ENCODE measurements at places on chromosomes 7 and 10. TPM values are rescaled to one million over a fixed set of nuclear protein-coding genes. Genes with fewer than 3 reads are reported as not detected.
A peak's percentile ranks its signal among the peaks of the same experiment; 100 is the strongest.

The TBXAS1 gene
- 2.1 TPM for total RNA-seq

The VPS37D gene
- 0.45 TPM for total RNA-seq

The PRRT4 gene
- total RNA-seq: 0.28 TPM

The PTPRN2 gene
- total RNA-seq: 4.5 TPM

The SYT15 gene
- total RNA-seq: 1.1 TPM

The CALML3 gene
- not detected for total RNA-seq

The HPSE2 gene
- 0.14 TPM for total RNA-seq

The ZNRF2 gene
- total RNA-seq: 28.0 TPM

The SLC16A12 gene
- total RNA-seq: not detected

DNA sequence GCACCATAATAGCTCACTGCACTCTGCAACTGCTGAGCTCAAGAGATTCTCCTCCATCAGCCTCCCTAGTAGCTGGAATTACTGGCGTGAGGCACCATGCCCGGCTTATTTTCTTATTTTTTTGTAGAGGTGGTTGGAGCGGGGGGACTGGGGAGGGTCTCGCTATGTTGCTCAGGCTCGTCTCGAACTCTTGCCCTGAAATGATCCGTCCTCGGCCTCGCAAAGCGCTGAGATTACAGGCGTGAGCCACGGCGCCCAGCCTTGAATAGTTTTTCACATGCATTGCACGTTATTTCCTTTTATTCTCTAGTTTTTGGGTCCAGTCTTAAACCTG is 526 bp upstream of the LAMTOR4 start:
- peaks cover 27% of the 10 kb centered on the region for H3K4me1 ChIP-seq
- DNase-seq: no peak
- H3K27me3 ChIP-seq: no peaks in the 10 kb centered on the region
- H3K4me3 ChIP-seq: peak overlapping the region; percentile 100
- peak overlapping the region; percentile 99 for H3K27ac ChIP-seq
- H3K36me3 ChIP-seq: peaks cover 17% of the 10 kb centered on the region

GRCh38 chr7:138195151-138195571 is 118.9 kb downstream of the AKR1D1 start:
- H3K4me1 ChIP-seq: no peaks in the 10 kb centered on the region
- H3K36me3 ChIP-seq: no peaks in the 10 kb centered on the region
- no peak overlapping the region for H3K27ac ChIP-seq
- DNase-seq: no peak

DNA sequence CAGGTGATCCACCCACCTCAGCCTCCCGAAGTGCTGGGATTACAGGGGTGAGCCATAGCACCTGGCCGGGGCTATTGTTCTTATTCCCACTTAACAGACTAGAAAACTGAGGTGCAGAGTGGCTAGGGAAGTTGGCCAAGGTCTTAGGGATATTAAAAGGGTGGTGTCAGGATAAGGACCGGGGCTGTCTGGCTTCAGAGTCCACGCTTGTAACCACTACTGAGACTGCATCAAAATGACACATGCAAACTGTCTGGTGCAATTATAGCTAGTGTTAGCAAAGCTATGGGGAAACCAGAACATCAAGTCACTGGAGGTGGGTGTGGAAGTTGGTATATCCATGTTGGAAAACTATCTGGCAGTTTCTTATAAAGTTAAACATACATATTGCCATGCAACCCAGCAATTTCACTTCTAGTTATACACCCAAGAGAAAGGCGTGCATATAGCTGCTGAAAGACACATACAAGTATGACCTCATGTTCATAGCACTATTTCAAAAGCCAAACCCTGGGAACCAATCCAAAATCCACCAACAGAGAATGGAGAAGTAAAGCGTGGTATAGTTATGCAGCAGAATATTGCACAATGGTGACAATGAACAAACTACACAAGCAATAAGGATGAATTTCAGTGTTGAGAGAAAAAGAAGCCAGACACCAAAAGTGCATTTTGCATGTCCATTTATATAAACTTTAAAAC is 33.9 kb upstream of the EEPD1 start:
- H3K4me1 ChIP-seq: peaks cover 17% of the 10 kb centered on the region
- no peak overlapping the region for H3K27ac ChIP-seq
- no peak overlapping the region for H3K4me3 ChIP-seq
- peaks cover 6% of the 10 kb centered on the region for H3K27me3 ChIP-seq

- no peak overlapping the region for H3K27ac ChIP-seq
- no peaks in the 10 kb centered on the region for H3K27me3 ChIP-seq
- no peaks in the 10 kb centered on the region for H3K4me1 ChIP-seq
- H3K36me3 ChIP-seq: peaks cover 21% of the 10 kb centered on the region
- DNase-seq: no peak
Observed at GRCh38 chr7:133358708-133359107, 105.8 kb downstream of the EXOC4 start.

DNA sequence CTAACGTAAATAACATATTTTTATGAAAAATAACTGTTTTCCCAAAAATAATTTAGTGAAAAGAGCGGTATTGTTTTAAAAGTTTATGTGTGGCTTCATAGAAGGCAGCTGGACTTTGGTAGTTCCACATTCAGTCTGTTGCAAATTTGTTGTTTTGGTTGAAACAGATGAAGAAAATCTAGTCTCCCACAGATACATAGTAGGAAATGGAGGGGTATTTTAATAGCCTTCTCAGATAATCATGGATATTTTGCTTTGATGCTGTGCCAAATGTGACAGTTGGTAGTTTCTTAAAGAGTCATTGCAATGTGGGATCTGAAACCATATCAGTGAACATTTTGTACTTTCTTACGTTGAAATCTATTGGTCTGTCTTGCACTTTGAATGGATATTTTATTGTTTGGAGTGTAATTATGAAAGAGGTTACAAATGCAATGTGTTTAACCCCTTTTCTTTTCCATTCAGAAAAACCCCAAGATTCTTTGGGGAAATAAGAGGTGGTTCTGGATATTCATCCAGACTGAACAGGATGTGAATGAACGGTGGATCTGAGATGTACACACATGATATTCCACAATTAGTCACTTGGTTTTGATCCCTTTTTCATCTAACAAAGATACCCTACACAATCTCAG is 10.4 kb downstream of the ZNF365 start:
- peaks cover 2% of the 10 kb centered on the region for H3K4me1 ChIP-seq
- DNase-seq: no peak
- no peak overlapping the region for H3K4me3 ChIP-seq
- no peaks in the 10 kb centered on the region for H3K36me3 ChIP-seq
- no peak overlapping the region for H3K27ac ChIP-seq

GRCh38 chr10:129958629-129959543 is 5.2 kb downstream of the EBF3 start:
- H3K27ac ChIP-seq: peak overlapping the region; percentile 61
- H3K36me3 ChIP-seq: peaks cover 4% of the 10 kb centered on the region
- peaks cover 14% of the 10 kb centered on the region for H3K4me1 ChIP-seq
- peaks cover 77% of the 10 kb centered on the region for H3K27me3 ChIP-seq

- peaks cover 5% of the 10 kb centered on the region for H3K27me3 ChIP-seq
- H3K36me3 ChIP-seq: no peaks in the 10 kb centered on the region
- no peak overlapping the region for H3K27ac ChIP-seq
- no peaks in the 10 kb centered on the region for H3K4me1 ChIP-seq
- no peak for DNase-seq
- H3K4me3 ChIP-seq: no peak overlapping the region
Observed at GRCh38 chr7:22111661-22112060, 166.0 kb upstream of the CDCA7L start.

DNA sequence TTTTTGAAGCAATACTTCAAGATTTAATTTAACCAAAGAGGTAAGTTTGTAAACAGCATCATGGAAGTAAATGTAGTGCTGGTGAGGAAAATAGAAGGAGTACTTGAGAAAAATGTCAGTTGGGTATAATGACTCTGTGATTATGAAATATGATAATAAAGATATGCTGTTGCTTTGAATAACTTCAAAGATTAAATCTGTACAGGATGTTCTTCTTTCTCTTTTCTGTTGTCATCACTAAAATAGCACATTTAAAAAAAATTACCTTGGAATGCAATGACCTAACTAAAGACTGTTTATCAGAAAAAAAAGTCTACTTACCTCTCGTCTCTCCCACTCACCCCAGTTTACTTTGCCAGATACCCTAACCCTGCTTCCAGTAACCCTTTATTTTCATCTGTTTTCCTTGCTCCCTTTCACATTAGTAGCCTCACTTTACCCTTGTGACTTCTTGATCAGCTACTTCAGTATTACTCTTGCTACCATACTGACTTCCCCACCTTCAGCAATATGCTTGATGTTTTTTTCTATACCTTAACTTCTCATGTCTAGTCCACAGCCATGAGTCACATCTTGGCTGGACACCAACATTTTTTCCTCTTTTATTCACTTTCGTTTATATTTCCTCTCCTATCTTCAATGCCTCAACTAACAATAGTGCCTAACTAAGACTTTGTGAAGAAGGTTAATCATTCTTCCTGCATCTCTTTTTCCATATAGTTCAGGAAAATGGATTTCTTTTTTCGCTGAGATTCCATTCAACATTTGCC is 29.7 kb upstream of the TAS2R16 start:
- no peaks in the 10 kb centered on the region for H3K27me3 ChIP-seq
- no peak overlapping the region for H3K27ac ChIP-seq
- H3K4me1 ChIP-seq: no peaks in the 10 kb centered on the region
- no peak for DNase-seq

GRCh38 chr10:129446183-129446581 is 20.9 kb upstream of the MGMT start:
- no peaks in the 10 kb centered on the region for H3K4me1 ChIP-seq
- no peak overlapping the region for H3K4me3 ChIP-seq
- no peaks in the 10 kb centered on the region for H3K27me3 ChIP-seq
- no peak for DNase-seq
- H3K27ac ChIP-seq: no peak overlapping the region

Data from activated naive CD8-positive, alpha-beta T cell treated with anti-CD3 and anti-CD28 coated beads, Interleukin-2, amount 10 ng/mL, durations not matched to agents 7 days and 5 days (primary cell).